Activated T-helper 17 cell treated with anti-CD3 and anti-CD28 coated beads, Interleukin-2, amount 50 U/mL, for 72 hours (primary cell): ENCODE measurements at places on chromosomes 1 and 21. TPM values are rescaled to one million over a fixed set of nuclear protein-coding genes. Genes with fewer than 3 reads are reported as not detected.

GRIK3 gene
- total RNA-seq = not detected

CFHR4 gene
- not detected for total RNA-seq

KIF26B gene
- not detected for total RNA-seq

AMPD1 gene
- not detected for total RNA-seq

NUF2 gene
- 49.0 TPM for total RNA-seq

GBP1 gene
- total RNA-seq = 56.7 TPM

TFF2 gene
- total RNA-seq = not detected

HEYL gene
- not detected for total RNA-seq

MROH7 gene
- 1.2 TPM for total RNA-seq

DAB1 gene
- 1.7 TPM for total RNA-seq

LCE1E gene
- not detected for total RNA-seq

SLC26A9 gene
- not detected for total RNA-seq

CYP4X1 gene
- not detected for total RNA-seq

BCL2L15 gene
- total RNA-seq = 0.99 TPM

ASTN1 gene
- not detected for total RNA-seq

KCNN3 gene
- 0.37 TPM for total RNA-seq

KCNA3 gene
- total RNA-seq = 61.7 TPM

KRTAP19-3 gene
- total RNA-seq = not detected

SLC25A34 gene
- total RNA-seq = 1.6 TPM

GNAT2 gene
- 0.54 TPM for total RNA-seq

RGL1 gene
- total RNA-seq = 1.7 TPM

TMEM69 gene
- total RNA-seq = 28.8 TPM

SPRR5 gene
- not detected for total RNA-seq

LORICRIN gene
- total RNA-seq = not detected

PAPPA2 gene
- 0.19 TPM for total RNA-seq

FCRL1 gene
- total RNA-seq = not detected

ZNF593OS gene
- total RNA-seq = not detected

SFPQ gene
- 318 TPM for total RNA-seq

TEDDM1 gene
- not detected for total RNA-seq

MROH9 gene
- total RNA-seq = not detected

AMY2A gene
- not detected for total RNA-seq

KCNQ4 gene
- 0.45 TPM for total RNA-seq

OR2M3 gene
- total RNA-seq = not detected

HAPLN2 gene
- total RNA-seq = 0.30 TPM

CLEC20A gene
- not detected for total RNA-seq

TRNP1 gene
- not detected for total RNA-seq

ST6GALNAC3 gene
- total RNA-seq = 0.30 TPM

BRINP2 gene
- not detected for total RNA-seq

F13B gene
- total RNA-seq = not detected

MSTO1 gene
- total RNA-seq = 58.8 TPM

OR2L13 gene
- total RNA-seq = not detected

PTAFR gene
- total RNA-seq = 0.29 TPM

SLC9C2 gene
- total RNA-seq = not detected
